Sigmoid colon (tissue), 7 donors: ENCODE measurements at places on chromosomes 6 and 20. TPM values are rescaled to one million over a fixed set of nuclear protein-coding genes. Genes with fewer than 3 reads are reported as not detected.

DNA sequence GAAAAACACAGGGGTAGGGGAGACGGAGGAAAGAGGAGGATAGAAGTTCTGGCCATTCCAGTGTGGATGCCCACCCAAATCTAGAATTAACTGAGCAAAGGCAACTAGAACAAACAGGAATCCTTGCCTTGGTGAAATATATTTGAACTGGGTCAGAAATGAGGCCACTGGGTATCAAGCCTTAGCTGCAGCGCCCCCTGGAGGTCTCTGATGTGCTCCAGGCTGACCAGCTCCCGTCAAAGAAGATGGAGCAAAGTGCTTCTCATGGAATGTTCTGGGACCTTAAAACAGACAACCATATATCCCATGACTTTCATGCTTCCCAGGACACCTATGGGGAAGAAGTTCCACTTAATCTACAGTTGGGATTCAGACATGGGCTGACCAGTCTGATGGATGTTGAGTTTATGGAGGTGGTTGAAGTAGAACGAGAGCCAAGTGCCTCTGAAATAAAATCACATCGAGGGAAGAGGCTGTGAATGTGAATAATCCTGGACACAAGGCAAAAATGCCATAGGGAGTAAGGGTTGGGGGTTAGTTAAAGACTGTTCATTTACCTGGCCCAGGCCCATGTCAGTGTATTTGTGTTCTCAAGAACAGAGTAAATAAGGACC lies 50.4 kb downstream of the HLA-DPB1 start:
- no peaks in the 10 kb centered on the region for H3K4me1 ChIP-seq
- H3K27me3 ChIP-seq: no peaks in the 10 kb centered on the region
- H3K27ac ChIP-seq: no peak overlapping the region
- H3K36me3 ChIP-seq: no peaks in the 10 kb centered on the region
- peak; percentile 71 for DNase-seq
- H3K4me3 ChIP-seq: no peak overlapping the region

DNA sequence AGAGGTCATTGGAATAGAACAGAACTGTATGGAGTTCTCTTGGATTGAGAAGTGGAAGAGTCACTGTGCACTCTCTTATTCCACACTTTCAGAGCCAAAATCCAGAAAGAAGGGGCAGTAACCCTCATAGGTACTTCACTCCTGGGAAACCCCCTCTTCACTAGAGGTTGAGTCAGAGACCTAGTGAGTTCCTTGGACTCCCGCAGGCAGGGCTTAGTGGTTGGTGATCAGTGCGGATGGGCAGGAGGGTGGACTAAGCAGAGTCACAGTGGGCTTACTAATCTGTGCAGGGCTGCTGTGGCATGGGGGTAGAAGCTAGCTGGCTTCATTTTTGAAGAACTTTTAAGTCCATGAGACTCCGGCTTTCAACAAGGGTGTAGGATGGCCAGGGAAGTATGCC lies 95.0 kb upstream of the MLN start:
- H3K27ac ChIP-seq: no peak overlapping the region
- H3K27me3 ChIP-seq: no peaks in the 10 kb centered on the region
- H3K4me3 ChIP-seq: no peak overlapping the region

DNA sequence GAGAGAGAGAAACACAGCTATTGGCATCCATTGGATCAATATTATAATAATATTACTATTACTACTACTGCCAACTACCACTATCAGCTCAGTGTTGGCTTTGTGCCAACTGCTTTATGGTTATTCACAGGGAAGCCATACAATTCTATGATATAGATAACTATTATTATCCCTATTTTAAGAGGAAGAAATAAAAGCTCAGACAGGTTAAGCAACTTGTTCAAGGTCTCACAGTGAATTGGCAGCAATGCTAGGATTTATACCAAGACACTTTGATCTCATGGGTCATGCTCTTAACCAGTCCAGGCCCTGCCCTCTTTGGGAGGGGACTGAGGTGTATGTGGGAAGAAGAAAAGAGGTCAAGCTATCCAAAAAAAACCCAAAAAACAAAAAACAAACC lies 82.0 kb upstream of the TRAF3IP2 start:
- H3K36me3 ChIP-seq: no peaks in the 10 kb centered on the region
- H3K4me3 ChIP-seq: no peak overlapping the region
- DNase-seq: no peak
- H3K27ac ChIP-seq: no peak overlapping the region

DNA sequence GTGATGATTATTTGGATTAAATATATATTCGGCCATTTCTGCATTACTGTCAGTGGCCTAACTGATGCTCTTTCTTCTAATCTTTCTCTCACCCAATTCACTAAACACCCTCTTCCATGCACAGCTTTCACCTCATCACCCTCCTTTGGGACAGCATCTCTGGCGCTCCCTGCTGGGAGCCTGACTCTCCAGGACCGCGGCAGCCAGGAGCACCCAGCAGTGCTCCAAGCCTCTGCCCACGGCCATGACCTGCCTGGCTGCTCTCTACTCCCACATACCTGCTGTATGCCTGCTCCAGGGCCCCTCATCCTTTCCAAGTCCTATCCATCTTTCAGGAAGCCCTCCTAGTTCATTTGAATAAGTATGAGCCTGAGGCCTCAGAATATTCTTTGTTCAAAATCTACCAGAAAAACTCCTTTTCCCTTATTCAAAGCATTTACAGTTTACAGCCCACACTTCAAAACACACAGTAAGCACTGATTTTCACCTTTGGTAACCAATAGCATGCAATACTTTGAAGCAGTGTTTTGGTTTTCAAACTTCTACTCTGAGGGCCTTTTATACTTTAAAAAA lies 15.2 kb downstream of the CTCFL start:
- no peak overlapping the region for H3K27ac ChIP-seq
- H3K4me1 ChIP-seq: no peaks in the 10 kb centered on the region
- H3K36me3 ChIP-seq: no peaks in the 10 kb centered on the region
- no peak overlapping the region for H3K4me3 ChIP-seq

- DNase-seq: no peak
- H3K4me1 ChIP-seq: no peaks in the 10 kb centered on the region
- H3K27ac ChIP-seq: no peak overlapping the region
- H3K36me3 ChIP-seq: peaks cover 25% of the 10 kb centered on the region
Observed at GRCh38 chr6:150971219-150971618, 105.7 kb downstream of the MTHFD1L start.

SMLR1 gene
- polyA plus RNA-seq: not detected

SLC12A5 gene
- 1.4 TPM for polyA plus RNA-seq

PRPH2 gene
- under 0.01 TPM for polyA plus RNA-seq

RAB32 gene
- polyA plus RNA-seq: 61.3 TPM
